Esophagus squamous epithelium (tissue), 5 donors: ENCODE measurements at places on chromosomes 7 and 10.

DNA sequence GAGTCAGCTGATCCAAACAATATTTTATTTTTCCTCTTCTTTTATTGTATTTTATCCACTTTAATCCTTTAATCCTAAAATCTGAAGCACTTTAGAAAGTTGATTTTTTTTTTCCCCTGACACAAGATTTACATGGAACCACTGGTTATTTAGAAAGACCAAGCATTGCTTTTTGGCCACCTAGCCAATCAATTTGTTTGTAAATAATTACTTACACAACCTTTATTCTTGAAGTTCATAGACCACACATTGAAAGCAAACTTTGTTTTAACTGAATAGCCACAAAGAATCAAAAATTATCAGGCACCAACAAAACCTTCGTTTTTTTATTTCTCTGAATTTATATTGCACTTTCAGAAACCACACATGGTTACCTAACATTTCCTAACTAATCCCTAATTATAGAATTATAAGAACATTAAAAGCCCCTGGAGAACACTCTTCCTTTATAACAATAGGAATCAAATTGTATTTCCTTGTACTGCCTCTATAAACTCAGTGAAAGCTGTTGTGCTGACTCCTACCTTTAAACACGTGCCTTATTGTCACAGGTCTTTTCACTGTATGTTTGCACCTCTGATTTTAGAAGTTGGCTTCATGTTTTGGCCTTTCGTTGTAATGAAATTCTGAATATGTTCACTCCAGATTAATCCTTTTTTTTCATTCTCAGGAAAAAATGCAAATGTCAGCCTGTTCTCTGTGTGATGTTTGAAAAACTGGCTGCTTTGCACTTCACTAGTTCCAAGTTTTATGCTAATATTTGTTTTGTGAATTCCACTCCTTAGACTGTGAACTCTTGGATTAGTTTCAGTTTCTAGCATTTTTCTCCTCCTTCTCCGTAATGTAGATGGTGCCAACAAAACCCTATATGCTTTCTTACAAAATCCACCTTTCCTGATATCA is 1511.9 kb downstream of the REEP3 start:
- DNase-seq, result no peak

- no peak for DNase-seq
Measured at GRCh38 chr7:127816354-127817190, 164.6 kb downstream of the SND1 start.

- no peak for DNase-seq
Measured at GRCh38 chr10:12299222-12299965, 50.0 kb upstream of the CAMK1D start.

GRCh38 chr10:23439452-23439960 is 631 bp downstream of the OTUD1 start:
- no peak for DNase-seq

GRCh38 chr10:132104471-132105301 is 38.9 kb downstream of the JAKMIP3 start:
- no peak for DNase-seq

GRCh38 chr7:122257056-122257455 is 47.5 kb downstream of the FEZF1 start:
- no peak for DNase-seq
